ENCODE measurements at places on chromosomes 11 and 22.

- DNase-seq, result no peak
Observed at GRCh38 chr11:62853279-62853965, 14.0 kb upstream of the WDR74 start.

GRCh38 chr11:30285416-30286121, 37.3 kb upstream of the ARL14EP start:
- no peak for DNase-seq

DNA sequence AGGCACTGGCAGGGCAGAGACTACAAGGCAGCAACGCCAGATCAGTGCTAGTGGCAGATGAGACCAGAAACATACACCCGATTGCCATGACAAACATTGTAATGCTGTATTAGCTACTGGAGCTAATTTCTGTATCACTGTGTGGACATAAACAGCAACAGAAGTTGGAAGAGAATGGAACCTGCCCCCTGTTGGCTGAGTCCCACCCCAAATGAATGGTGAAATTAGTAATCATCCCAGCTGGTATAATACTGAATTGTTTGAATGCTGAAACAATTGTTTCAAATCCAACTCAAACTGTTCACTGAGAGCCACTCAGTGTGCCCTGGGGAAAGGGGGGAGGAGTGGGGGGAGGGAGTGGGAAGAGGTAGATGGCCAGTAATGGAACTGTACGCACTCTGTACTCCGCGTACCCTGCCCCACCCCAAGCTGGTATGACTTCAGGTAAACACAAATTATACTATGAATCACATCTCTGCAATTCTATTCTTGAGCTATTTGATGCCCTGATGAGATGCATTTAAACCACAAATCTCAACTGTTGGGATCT, 11.2 kb upstream of the BIRC3 start:
- DNase-seq, result no peak

DNA sequence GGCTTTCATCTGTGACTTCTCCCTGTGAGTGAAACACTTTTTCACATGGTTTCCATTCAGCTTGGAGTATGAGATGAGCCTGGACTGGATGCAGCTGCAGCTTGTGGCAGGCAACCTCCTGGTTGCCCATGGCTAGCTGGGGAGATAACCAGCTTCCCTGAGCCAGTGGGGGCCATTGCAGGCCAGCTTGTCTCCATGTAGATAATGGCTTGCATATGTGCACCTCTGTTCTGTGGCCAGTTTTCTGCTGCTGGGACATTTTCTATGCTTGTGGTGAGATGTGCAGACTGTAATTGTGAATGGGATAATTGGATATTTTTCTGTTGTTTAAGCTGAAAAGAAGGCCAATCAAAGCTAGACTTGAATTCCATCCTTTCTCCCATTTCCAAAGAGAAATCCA, 38.5 kb downstream of the INSC start:
- DNase-seq, result no peak

GRCh38 chr11:125925247-125925740, 20.6 kb upstream of the VSIG10L2 start:
- no peak for DNase-seq

Data from activated T-cell treated with anti-CD3 and anti-CD28 coated beads for 4 hours (primary cell).